ENCODE measurements at places on chromosomes 3 and 15.

- no peak for DNase-seq
Measured at GRCh38 chr3:51960386-51960785, 5.2 kb downstream of the GPR62 start.

DNA sequence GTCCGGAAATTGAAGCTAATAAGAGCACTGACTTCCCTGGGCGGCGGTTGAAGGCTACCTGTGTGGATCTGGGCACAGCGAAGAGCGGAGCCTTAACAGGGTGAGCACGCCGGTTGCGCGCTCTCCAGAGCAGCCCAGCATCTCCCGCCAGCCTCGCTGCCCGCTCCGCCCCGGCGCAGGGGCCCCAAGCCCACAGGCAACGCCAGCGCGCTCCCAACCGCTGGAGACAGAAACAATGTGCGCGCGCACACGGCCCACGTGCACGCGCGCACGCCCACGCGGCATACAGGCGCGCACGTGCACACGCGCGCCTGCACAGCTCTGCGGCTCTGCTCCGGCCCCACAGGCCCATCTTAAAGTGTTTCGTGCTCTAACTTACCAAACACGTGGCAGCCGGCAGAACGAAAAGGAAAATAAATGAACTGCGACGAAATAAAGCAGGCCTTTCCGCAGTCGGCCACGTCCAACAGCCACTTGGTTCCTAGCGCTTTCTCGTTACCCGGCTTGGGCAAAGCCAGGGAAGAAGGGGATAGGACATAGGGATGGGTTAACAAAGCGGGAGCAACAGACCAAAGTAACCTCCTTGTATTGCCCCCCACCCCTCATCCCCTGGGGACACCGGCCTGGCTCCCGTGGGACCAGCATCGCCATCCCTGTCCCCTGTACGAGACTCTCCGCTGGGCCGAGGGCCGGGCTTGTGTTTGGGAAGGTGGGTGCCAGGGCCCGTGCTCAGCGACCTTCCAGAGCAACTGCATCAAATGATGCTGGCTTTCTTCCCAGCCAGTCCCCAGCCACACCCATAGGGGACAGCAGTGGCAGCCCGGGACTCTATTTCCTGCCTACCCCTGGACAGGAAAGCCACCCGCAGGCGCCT is 203.7 kb downstream of the ABHD5 start:
- no peak for DNase-seq

DNA sequence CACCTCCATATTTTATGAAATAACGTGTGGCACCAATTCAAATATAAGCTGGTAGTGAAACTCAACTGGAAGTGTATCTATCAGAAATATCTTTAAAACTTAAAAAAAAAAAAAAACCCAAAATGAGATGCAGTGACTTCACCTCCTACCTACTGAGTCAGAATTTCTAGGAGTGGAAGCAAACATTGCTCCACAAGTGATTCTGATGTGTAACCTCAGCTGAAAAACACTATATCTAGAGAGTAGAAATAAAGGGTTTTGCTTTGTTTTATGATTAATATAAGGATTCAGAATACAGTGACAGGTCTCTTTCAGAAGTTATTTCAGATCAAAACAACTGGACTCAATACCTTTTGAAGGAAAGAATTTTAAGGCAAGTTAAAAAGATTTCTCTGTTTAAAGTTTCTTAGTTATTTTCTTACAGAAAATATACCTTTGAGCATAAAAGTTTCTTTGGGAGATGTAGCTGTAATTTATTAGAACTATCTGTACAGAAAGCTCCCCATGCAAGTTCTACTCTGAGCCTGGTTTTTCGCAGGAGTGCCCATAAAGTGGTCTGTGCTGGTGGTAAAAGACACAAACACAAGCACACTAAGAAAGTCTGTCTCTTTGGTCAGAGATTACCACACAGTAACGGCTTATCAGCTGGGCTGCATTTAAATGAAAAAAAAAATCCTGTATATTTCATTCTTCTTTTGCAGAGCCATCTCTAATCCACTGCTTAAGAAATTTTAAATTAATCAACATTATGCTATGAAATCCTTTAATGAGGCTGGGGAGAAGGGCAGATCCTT is 59.9 kb upstream of the PPIB start:
- no peak for DNase-seq

GRCh38 chr3:86967062-86967461 is 23.9 kb downstream of the VGLL3 start:
- DNase-seq: no peak

DNA sequence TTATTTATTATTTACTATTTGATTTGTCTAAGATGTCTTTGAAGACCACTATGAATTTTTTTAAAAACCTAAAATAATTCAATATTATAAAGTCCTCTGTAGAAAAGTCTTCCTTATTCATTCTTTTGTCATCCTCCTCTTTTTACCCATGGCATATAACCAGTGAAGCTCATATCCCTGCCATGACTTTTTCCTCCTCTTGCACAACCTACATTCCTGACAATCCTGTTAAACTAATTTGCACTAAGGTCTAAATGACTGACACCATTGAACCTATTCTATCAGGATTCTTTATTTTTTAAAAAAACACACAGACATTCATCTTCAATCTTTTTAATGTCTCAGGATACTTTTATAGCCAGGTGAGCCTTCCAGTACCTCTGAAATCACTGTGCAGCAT is 159.9 kb upstream of the SLC2A2 start:
- DNase-seq: no peak

DNA sequence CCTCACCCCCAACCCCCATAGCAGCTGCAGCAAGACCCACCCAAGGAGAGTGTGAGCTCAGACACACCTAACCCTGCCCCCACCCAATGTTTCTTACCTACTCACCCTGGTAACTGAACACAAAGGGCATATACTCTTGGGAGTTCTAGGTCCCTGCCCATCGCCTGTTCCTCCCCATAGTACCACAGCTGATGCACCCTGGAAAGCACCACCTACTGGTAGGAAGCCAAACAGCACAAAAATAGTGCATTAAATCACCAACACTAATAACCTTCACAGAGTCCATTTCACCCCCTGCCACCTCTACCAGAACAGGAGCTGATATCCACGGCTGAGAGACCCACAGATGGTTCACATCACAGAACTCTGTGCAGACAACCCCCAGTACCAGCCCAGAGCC is 245.2 kb downstream of the EFHB start:
- no peak for DNase-seq

Data from stimulated activated CD8-positive, alpha-beta memory T cell treated with anti-CD3 and anti-CD28 coated beads, Interleukin-15, amount 100 ng/mL, for 4 hours (primary cell).